NCI-H524 (cell line): ENCODE measurements at places on chromosomes 6 and 20.

DNA sequence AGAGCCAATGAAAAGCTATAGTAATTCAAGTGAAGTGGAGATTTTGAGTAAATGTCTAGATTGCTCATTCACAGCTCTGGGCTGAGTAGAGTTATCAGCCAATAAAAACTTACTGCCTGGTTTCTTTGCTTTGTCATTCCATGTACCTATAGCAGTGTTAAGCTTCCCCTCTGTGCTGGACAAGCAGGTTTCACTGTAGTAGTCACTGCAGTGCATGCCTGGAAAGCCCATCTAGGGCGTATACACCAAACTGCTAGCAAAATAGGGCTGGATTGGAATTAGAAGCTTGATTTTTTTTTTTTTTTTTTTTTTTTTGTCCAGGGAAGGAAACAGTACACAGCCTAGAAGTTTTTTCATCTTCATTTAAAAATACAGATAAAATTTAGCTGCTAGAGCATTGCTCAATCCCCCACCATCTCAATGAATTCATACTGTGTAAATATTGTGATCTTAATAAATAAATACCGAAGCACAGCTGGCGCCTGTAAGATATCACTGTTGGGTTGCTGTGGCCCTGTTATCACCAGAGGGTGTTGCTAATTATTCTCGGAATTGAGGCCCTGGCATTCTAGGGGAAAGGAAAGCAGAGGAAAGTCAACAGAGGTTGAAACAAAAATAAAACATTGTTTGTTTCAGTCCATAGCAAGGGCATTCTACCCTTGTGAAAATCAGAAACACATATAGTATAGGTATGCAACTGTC, 968.5 kb upstream of the GJE1 start:
- no peak for DNase-seq

DNA sequence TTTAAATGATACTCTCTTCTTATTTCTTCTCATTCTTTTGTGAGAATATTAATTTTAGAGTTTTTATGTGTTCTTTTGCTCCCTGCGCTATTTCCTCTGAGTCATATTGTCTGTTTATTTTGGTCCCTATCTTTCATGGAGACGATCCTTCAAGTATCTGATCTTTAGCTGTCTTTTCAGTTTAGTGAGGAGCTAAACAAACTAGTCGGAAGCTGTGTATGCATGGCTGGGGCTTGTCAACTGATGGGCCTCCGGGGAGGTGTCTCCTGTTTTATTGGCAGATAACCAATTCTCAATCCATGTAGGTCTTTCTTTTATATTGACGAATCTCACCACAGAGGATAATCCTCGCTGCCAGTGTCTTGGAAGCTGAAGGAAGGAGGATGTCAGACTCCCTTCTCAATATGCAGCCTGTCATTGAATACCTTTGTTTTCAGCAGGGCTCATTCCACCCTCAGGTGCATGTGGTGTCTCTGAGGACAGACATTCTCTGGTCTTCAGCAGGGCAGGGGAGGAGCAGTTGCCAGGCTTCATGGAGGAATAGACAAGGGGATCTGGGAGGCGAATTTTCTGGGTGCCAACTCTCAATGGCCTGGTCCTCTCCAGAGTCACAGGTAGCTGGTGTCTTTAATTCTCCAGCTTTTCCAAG, 64.9 kb downstream of the RNF182 start:
- no peak for DNase-seq

DNA sequence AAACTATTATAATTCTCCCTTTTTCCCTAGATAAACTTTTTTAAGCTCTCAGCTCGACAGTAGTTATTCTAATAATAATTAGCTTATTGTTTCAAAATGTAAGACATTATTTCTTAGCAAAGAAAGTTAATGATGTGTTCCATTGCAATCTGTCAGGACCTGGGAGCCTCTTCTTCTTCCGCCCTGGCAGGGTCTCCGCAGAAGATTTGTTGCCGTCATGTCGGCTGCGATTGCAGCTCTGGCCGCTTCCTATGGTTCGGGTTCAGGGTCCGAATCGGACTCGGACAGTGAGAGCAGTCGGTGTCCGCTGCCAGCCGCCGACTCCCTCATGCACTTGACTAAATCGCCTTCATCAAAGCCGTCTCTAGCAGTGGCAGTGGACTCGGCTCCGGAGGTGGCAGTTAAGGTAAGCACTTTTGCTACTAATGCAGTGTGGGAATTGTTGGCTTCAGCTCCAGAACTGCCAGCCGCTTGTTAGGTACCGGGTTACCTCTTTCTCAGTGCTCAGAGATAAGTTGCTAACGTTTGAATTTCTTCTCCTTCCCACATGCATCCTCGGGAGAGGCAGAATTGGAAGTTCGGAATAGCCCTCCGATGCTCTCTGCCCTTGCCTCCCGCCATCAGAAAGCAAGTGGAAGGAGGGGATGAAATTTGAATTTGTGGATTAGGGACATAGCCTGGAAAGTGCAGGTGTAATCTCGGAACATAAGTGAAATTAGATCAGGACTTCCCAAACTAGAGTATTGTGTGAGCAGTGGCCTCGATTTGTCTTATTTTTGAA, at the start of gene CDC40:
Gene CDC40 (plus strand): TSS at position 200 of the 781 bp plus-strand sequence. CDS start 18 bp downstream, at position 218.
- DNase-seq, result peak; percentile 71

GRCh38 chr20:9912858-9913434, 74.1 kb upstream of the PAK5 start:
- peak; percentile 29 for DNase-seq

GRCh38 chr6:84709121-84709520, 55.3 kb downstream of the TBX18 start:
- no peak for DNase-seq

DNA sequence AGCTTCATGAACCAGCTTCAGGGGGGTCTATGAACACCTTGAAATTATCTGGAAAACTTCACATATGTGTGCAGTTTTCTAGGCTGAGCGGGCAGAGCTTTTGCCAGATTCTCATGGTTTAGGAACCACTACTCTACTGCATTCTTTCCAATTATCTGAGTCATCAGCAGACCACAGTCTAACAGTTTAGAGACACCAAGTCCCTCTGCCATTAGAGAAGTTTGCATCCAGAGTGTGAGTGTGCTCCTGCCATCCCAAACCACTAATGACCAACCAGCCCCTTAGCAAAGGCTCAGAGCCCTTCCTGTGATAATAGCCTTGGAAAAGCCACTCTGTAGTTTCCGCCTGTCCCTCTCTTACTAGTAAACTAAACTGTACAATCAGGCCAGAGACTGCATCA, 96.8 kb downstream of the PHACTR1 start:
- DNase-seq, result no peak

DNA sequence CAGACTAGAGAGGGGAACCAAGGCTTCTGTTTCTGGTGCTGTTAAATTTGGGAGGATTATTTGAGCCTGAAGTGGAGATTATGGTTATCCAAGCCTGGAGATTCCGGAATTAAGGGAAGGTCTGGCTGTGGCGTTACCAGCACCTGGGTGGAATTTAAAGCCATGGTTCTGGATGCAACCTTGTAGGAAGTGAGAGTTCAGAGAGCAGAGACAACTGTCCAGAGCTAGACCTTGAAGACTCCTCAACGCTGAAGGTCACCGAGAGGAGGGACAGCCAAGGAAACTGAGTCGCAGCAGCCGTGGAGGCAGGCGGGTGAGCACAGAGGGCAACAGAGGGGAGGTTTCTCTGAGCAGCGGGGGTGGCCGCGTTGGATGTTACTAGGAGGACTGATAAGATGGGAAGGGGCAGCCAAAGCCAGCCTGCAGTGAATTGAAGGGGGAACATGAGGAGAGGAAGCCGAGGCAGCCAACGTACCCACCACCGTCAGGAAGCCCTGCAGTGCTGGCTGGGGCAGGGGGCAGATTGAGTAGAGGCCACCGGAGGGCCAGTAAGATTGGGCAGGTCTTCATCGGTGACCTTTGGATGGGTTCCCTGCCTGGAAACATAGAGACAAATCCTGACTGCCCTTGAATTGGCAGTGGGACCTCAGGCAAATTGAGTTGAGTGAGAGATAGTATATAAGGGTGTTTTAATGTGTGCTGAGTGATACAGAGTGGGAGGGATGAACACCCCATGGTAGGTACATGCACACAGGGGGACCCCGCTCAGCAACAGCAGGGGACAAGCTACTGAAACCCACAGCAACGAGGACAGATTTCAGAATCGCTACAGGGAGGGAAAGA, 90.3 kb downstream of the SNX5 start:
- no peak for DNase-seq

DNA sequence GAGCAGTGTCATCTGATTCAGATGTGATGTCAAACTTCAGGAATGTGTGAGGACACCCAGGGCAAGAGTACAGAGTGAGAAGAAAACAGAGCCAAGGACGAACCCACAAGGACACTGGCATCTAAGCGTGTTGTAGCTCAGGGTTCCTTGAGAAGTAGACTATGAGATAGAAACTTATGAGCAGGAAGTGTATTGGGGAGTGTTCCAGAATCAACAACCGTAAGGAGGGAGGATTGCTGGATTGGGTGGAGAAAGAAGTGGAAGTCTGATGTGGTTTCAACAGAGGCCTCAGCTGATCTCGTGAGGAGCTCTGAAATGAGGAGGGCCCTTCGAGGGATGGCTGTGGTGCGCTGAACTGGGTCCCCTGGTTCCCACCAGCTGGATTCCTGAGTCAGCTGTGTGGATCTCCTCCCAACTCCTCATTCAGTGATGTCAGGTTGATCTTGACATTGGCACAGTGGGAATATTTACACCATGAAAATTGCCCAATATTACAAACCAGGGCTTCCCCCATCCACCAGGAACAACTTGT, 25.7 kb upstream of the IGF2R start:
- no peak for DNase-seq

- DNase-seq, result peak; percentile 28
Observed at GRCh38 chr20:39289316-39289715, 327.2 kb downstream of the DHX35 start.

DNA sequence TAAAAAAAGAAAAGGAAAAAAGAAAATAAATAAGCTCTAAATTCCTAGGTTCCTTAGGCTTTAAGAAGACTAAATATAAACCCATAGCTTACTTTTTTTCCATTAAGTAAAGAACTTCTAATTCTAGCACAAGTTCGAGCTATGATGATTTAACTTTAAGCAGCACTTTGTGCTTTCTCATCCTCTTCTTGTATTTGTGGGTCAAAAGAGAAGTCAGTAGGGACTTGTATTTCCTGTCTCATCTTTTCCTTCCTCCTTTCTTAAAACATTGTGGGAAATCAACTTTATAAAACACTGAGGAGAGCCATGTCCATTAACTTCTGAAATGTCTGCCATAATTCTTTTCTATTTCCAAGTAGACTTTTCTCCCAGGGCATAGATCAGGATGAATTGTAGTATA, 637.7 kb upstream of the CITED2 start:
- no peak for DNase-seq

DNA sequence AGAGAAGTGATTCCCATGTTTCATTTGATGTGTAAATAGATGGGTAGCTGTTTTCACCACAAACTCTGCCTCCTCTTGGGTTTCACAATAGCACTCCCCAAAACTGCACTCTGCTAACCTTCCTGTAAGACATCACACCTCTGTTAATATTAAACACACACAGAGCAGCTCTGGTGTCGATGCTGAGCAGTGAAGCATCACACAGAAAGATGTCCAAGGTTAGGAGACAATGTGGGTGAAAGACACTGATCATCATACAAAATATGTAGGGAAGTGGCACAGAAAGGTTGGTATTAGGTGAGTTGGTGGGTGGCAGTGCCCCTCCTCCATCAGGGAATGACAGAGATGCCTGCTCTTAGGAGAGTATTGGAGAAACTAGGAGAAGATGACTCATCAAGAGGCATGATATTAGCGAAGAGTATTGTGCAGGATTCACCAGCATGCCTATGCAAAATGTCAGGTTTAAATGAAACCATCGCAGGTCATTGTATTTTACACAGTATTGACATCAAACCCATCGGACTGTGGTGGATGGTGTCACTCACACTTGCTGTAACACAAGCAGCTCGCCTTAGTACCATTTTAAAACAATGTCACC, 199.7 kb downstream of the TBXT start:
- no peak for DNase-seq

- DNase-seq, result no peak
Observed at GRCh38 chr6:63897459-63897858, 261.9 kb downstream of the PHF3 start.

- peak; percentile 72 for DNase-seq
Observed at GRCh38 chr6:37587866-37588734, 88.4 kb upstream of the CCDC167 start.

DNA sequence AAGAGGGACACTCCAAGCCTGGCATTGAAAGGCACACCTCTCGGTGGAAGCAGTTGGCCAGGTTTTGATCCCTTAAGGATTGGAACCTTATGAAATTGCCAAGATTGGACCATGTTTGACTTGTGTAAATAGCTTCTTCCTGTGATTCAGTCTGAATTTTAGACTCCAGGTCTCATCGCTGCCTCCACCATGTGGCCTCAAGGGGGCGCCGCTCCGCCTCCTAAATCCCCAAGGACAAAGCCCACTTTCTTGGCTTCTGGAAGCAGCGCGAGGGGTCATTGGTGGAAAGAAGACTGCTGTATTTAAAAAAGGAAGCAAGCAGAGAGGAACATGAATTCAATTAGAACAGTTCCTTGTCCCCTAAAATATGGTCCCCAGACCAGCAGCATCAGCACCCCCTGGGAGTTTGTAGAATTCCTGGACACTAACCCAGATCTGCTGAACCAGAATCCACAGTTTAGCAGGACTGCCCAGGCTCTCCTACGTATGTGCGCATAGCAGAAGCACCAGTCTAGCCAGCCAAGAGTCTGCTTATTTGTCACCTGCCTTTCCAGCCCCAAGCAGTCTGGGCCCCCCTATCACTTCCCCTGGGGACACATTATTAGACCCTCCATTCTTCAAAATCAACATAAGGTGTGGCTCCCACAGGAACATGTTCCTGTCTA, 108.5 kb downstream of the LY86 start:
- peak; percentile 66 for DNase-seq

DNA sequence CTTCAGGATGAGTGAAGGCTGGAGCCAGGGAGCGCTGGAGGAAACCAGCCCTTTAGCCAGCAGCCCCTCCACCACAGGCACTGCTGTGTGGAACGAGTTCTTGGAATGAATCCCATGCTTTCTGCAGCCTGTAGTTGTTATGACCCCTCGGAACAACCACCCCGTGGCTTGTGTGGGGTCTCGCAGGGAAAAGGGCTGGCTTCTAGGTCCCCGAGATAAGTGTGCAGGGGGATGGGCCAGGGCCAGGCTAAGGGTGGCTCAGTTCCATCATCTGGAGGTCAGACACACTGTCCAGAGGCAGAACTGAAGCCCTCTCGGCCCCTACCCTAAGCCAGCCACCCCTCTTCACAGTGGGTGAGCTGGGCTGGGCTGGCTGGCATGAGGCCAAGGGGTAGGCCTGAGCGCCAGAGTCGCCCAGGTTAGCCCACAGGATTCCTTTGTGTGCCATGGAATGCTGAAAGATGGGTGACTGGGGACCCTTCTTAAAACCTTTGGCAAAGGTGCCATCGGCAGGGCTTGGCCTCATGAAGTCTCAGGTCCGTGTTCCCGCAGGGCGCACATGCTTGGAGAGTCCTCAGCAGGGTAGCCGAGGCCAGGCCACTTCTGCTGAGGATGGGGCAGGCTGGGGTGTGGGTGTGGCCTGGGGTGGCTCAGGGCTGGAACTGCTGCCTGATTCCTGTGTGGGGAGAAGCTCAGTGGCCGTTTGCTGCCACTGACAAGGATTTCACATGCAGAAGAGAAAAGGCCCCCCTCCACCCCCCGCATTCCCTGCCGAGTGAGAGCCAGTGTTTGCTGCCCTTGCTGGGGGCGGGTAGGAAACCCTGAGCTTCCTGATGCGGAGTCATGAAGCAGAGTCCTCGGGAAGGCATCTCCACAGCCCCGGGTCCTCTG, 24.6 kb downstream of the SPATA2 start:
- no peak for DNase-seq

GRCh38 chr6:142857233-142857761, 87.7 kb downstream of the HIVEP2 start:
- no peak for DNase-seq

- no peak for DNase-seq
Observed at GRCh38 chr6:129853996-129854711, 7.0 kb downstream of the TMEM244 start.

- no peak for DNase-seq
Observed at GRCh38 chr20:25580711-25581110, 4.6 kb downstream of the NINL start.
